NCI-H146 (cell line): ENCODE measurements at places on chromosomes 6 and 20.
A peak's percentile ranks its signal among the peaks of the same experiment; 100 is the strongest.

DNA sequence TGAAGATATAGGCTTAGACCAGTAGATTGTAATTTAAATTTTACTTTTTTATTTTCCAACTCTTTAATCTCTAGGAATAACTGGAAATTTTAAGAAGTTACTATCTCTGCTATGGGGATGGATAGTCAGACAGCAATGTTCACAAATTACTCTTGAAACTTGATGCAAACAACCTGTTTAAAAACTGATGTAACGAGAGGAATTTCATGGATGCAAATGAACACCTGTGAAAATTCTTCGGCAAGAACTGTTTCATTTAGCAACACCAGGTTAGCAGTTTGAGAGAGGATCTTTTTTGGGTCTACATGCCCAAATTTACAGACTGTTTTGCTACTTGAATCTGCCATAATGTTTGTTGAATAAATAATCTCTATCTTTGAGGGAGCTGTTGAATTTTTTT lies 20.0 kb upstream of the RSPH3 start:
- no peak for DNase-seq

DNA sequence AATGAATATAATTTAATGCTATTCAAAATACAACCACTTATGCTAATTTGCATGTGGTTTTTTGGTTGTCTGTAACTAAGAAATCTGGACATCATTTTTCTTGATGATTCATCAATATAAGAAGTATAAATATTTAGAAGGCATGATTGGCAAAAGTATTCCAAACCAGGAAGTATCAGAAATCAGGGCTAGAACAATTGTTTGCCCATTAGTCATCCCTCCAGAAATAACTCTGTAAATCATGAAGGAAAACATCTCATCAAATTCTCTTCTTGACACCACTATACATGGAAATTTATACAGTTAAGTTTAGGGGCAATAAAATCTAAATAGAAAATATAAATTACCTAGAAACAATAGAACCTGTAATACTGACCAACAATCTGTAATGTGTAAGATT lies 554.7 kb upstream of the HS3ST5 start:
- no peak for DNase-seq

GRCh38 chr20:36975099-36975818 lies 23.8 kb upstream of the SAMHD1 start:
- no peak for DNase-seq

GRCh38 chr6:15874821-15875220 lies 212.0 kb upstream of the DTNBP1 start:
- DNase-seq, result no peak

DNA sequence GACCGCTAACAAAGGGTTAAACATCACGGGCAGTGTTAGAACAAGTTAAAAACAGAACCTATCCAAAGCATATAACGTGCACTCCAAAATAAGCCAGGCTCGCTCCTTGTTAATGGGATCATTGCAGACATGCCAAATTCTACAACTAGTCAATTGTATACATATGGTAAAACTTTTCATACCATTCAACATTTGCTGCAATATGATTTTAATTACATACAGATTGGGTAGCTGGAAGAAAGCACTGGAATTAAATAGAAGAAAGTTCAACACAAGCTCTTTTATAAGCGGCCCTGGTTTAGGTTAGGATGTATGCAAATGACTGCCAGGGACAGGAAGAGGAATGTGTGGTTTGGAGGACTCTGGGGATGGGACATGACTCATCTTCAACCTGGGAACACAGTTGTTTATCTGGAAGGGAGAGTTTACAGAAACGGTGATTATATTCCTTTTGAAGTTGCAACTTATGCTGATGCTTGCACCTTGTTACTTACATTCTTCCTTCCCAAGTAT lies 62.5 kb upstream of the TIAM2 start:
- DNase-seq, result no peak

DNA sequence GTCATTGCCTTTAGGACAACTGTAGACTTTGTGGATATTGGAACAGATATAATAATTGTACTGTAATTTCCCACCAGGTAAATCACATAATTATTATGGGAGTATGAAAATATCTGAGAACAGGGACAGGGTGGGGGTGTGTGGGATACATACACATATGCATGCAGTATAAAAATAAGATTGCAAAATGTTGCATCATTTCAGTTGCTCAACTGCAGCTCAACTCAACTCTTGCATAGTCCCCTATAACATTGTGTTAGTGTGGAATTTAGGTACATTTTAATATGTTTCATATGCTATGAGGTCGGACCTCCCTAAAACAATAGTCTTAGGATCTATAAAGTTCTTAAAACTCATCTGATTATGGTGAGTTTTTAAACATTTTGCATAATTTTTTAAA lies 275.0 kb upstream of the FLRT3 start:
- no peak for DNase-seq

- no peak for DNase-seq
Measured at GRCh38 chr6:40933864-40934263, 105.2 kb downstream of the UNC5CL start.

- no peak for DNase-seq
Measured at GRCh38 chr6:158059108-158059507, 77.4 kb downstream of the SYNJ2 start.

GRCh38 chr6:132950566-132950965 lies 136.2 kb downstream of the RPS12 start:
- no peak for DNase-seq

- DNase-seq, result no peak
Measured at GRCh38 chr20:37955511-37955910, 52.6 kb downstream of the VSTM2L start.

DNA sequence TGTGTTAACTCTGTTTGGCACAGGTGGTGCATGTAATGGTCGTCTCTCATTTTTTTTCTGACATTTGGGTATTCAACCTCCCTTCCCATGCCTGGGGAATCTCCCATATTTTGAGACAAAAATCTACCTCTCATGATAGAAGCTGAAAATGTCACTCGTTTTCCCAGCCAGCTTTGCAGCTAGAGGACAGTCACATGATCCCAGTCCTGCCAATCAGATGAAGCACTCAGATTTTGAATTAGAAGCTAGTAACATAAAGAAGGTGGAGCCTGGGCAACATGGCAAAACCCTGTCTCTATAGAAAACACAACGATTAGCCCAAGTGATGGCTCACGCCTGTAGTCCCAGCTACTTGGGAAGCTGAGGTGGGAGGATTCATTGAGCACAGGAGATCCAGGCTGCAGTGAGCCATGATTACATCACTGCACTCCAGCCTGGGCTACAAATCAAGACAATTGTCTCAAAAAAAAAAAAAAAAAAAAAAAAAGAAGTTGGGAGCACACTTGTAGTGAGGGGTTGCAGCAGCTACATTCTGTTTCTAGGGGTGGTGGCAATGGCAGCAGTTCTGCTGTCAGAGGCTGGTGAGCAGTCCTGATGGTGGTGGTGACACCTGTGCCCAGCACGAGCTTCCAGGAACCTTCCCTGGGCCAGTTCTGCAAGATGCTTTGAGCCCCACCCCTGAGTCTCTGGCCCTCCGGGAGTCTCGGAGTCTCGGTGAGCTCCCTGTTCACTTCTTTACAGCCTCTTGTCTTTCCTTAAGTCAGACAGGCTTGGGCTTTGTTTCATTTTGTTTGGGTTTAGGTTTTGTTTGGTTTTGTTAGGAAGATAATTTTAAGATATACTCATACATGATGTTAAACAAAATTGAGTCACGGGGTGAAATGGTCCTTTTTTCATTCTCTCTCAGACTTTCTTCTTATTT lies 94.1 kb upstream of the KCNG1 start:
- DNase-seq, result no peak

DNA sequence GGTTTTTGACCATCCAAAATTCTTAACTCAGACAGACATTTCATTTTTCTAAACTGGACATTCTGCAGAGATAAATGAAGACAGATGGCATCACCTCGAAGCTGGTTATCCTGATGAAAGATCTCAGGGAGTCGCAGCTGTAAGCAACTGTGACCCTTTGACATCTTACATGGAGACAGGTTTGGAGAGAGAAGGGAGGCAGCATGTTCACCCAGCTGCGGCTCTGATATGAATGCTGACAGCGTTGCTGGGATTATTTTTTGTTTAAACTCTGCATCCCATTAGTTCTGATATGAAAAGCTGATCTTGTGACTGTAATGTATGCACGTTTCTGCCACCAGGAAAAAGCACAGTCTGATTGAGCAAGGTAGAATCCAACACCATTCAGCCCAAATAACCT lies 89.4 kb downstream of the C6orf118 start:
- no peak for DNase-seq

GRCh38 chr6:3871515-3871914 lies 22.3 kb downstream of the FAM50B start:
- no peak for DNase-seq

DNA sequence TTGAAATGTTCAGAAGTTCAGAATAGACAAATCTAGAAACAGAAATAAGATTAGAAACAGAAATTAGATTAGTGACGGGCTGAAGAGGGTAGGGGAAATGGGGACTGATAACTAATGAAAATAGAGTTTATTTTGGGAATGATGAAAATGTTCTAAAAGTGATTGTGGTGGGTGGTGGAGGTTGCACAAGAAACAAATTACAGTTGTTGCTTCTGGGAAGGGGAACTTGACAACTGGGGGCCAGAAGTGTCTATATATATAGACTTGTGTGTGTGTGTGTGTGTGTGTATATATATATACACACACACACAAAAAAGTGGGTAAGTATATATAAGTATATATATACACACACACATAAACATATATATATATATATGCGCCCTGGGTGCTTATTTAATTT lies 86.5 kb upstream of the RREB1 start:
- DNase-seq, result no peak

- DNase-seq, result no peak
Measured at GRCh38 chr6:1251198-1252155, 60.4 kb upstream of the FOXQ1 start.

GRCh38 chr6:49370518-49370917 lies 92.5 kb downstream of the MMUT start:
- DNase-seq, result no peak

- DNase-seq, result peak; percentile 93
Measured at GRCh38 chr6:94045099-94045829, 625.9 kb upstream of the EPHA7 start.

DNA sequence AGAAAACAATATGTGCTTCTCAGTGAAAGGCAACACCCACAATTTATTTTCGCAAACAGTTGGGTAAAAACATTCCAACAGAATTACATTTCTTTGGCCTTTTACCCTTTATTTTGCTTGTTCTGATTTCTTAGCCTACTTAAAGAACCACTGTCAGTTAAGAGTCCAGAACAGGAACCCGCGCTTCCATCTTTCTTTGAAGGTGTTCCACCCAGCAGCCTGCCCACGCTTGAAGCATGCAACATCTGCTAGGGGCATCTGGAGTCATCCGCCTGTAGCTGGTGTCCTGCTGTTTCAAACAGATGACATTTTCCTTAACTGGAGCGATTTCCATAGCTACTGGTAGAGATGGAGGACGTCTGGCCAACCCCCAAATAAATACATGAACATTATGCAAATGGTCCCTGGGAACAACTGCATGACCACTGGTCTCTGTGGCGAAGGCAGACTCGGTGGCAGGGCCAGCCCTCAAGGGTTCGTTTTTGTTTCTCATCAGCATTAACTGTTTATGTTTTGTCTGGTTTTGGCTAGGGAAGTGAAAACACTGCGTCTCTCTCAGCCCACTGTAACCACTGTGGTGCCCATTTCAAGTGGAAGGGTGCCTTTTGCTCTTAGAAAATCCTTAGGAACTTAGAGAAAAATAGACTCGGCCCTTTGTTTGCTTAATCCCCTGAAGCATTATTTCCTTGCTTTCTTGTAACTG lies 51.6 kb downstream of the LAMA4 start:
- DNase-seq, result peak; percentile 81

DNA sequence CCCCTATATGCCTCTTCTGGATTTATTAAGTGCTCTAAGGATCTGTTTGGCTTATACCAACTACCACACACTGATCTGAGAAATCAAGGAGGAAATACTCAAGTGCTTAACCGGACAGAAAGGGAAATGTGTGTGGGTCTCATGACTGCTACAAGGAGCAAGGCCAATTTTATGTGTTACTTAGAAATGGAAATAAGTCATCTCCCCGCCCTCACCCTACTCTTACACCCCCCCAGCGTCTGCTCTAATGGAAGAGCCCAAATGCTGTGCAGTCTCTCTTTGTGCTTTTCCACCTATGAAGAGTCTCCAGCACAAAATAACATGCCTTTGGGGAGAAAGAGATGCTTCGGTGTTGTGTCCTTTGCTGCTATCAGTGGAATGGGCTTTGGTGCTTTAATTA lies 428.8 kb upstream of the ARID1B start:
- peak; percentile 83 for DNase-seq

DNA sequence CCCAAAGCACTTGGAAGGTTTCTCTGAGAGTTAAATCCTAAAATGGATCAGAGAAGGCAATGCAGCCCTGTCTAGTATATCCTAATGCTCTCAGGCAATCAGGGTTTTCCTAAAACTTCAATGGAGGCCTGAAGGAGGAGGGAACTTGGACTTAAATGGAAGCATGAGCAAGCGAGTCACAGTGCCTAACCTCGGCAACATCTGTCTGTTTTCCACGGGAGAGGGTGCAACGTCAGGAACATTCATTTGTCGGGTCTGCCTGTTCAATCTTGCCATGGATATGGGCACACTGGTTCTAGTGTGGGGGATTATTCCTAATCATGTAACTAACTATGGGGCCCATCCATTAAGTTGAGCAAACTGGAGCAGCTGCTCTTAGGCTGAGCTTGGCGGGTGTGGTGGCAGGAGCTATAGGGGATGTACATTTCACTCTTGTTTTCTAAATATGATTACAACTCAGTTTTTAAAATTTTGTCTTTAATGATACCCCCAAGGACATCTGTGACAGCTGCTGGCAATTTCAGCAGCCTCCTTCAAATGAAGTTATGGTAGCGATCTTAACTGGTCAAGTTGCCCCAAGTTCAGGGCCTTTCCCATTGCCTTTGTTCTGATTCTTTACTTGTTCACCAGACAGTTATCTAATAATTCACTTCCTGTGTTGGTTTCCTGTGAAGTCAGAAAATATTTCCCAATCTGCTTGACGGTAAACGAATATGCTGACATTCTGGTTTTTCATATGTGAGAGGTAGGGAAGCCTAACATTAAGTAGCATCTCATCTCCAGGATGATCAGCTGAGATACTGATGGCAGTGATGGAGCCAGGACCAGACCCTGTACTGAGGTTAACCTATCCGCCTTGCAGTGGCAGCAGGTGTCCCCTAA lies 21.6 kb downstream of the DSE start:
- DNase-seq, result no peak

DNA sequence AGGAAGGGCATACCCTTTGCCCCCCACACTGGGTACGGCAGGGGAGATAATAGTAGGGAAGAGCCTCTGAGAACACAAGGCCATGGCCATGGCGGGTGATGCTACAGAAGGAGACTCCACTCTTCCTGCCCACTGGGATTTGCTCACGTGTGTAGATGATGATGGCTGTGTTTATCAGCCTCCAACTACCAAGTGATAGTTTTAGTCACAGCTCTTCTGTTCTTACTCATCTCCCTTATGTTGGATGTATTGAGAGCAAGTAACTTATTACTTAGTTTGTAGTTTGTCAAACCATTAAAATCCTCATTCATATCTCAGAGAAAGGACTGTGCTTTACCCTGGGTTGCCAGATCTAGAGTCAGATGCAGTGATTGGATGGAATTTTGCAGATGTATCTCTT lies 66.0 kb downstream of the CDH26 start:
- DNase-seq, result no peak

GRCh38 chr6:48714699-48715098 lies 603.7 kb upstream of the PTCHD4 start:
- DNase-seq, result peak; percentile 58
